ENCODE measurements at places on chromosomes 16 and 17.

- no peak for DNase-seq
These were observed 439.8 kb upstream of the DYNLRB2 start for GRCh38 chr16:80100846-80101451.

GRCh38 chr17:81691608-81692007 is 7.8 kb downstream of the HGS start:
- no peak for DNase-seq

DNA sequence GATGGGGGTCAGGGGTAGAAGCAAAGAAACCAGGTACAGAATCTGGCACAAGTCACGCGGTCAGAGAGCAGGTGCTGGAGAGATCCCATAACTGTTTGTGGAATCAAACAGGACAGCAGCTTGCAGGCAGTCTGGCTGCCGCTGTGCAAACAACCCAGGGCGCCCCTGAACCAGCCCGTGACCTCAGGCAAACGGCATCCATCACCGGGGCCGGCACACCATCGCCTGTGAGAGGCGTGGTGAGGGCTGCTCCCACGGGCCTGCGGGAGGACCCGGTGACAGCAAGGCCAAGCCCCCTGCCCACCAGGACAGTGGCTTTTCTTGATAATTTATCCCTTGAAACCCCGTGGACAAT is 47.9 kb downstream of the CBFA2T3 start:
- no peak for DNase-seq

DNA sequence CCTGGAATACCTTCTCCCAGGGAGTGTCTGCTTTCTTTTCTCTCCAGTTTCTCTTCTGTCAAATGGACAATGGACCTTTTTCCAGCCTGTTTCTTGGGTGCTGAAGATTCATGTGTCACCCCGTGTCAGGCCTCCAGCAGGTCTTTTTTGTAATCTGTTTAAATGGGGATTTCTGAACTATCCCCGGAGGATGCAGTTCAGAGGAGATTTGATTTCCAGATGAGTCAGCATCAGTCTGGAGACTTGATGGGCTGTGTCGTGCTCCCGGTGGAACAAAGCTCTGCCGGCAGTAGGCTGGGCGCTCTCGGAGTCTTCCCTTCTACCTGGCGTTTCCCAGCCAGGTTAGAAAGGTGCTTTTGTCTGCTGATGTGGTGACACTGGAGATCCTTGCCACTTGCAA is 440.6 kb downstream of the HS3ST3B1 start:
- DNase-seq: no peak

- no peak for DNase-seq
These were observed 11.4 kb downstream of the ARSG start for GRCh38 chr17:68302666-68303065.

DNA sequence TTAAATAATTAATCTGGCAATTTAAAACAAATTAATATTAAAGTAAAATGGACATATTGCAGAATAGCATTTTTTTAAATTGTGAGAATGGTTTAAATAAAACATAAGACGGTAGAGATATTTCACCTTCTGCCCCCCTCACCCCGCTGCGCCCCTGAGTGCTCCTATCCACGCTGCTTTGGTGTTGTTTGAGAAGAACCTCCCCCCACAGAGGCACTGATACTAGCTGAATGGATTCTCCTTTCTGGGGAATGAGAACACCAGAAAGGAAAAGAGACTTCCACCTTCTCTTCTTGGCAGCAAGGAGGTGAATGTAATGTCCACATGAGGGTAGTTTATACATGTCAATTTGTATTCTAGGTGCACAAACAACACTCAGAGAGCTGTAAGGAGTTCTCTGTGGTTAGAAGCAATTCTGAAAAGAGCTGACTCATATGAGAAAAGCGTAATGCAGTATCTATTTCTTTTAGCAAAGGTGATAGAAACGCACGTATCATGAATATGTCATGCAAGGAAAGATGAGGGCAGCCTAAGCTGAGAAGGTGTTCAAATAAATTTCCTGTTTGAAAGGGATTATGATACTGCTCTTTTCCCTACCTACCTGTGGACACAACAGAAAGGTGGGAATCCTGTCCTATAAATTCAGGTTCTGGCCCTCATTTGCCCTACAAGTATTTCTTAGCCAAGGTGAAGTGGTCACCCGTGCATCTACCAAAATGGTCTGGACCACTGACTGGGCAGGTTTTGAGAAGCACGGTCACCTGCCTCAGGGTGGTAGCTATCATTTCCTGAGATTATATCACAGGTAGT is 126.9 kb downstream of the PARN start:
- DNase-seq: no peak

DNA sequence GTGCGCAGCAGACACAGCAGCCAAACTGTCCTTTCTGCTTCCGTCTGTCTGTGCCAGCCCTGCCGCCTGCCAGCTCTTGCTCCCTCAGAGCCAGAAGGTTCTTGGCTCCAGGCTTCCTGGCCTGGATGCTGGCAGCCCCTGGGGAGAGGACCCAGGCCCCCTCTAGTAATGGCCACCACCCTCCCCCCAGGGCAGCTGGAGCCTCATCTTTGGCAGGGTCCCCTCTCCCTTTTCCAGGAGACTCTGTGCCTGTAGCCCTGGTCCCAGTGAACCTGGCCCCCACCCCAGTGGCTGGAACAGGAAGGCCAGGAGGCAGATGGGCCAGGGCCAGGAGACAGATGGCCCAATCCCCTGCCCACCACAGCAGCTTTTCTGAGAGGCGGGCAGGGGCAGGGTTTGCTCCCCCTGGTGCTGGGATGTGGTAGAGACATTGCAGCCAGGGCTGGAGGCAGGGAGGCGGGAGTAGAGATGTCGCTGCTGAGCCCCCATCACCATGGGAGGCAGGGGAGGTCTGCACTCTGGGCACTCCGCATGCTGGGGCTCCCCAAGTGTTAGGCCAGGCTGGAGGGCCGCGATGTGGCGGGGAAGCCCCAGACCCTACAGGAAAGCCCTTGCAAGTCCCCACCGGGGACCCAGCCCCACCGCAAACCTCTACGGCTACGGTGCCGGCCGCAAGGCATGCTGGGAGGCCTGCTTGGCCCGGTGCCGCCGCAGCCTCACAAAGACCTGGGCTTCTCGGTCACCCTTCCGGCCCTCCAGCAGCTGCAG is 16.7 kb downstream of the UNC13D start:
- peak; percentile 79 for DNase-seq

DNA sequence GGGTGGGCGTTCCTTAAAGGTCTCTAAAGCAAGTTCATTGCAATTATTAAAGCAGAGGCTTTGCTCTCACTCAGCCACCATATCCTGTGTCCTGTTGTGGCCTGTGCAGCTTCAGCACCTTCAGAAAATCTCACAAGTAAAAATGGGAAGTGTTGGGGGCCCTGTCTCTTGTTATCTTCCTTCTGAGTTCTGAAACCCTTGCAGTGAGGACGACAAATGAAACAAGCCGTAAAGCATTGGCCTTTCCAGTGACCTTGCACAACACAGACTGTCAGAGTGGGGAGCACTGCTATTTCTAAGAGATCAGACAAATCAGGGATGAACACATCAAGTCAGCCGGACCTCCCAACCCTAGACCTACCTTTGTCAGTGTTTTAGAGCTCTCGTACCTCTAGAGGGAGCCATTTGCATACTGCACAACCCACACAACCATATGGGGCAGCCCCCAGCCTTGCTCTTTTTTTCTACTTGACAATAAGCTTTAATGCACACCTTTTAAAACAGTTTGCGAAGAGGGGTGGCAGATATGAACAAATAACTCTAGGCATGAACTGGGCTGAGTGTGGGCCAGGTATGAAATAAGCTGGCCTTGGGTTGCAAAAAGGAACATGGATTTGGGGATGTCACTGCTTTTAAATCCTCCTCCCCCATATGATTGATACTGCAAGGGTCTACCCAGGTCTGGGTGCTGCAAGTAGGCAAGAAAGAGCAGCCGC is 89.8 kb downstream of the KATNIP start:
- no peak for DNase-seq

GRCh38 chr17:8365143-8365542 is 11.4 kb downstream of the KRABD2 start:
- no peak for DNase-seq

GRCh38 chr17:10336393-10336792 is 36.4 kb downstream of the MYH13 start:
- no peak for DNase-seq

GRCh38 chr16:399340-400019 is 2.2 kb upstream of the DECR2 start:
- DNase-seq: no peak

- no peak for DNase-seq
These were observed 744 bp upstream of the NF1 start for GRCh38 chr17:31093866-31094599.

GRCh38 chr16:87548046-87548445 is 54.3 kb upstream of the JPH3 start:
- DNase-seq: no peak

All from activated T-cell treated with anti-CD3 and anti-CD28 coated beads, Interleukin-2, amount 50 U/mL, for 1 hour (primary cell).